ENCODE measurements at places on chromosomes 7 and 10.
A peak's percentile ranks its signal among the peaks of the same experiment; 100 is the strongest.

DNA sequence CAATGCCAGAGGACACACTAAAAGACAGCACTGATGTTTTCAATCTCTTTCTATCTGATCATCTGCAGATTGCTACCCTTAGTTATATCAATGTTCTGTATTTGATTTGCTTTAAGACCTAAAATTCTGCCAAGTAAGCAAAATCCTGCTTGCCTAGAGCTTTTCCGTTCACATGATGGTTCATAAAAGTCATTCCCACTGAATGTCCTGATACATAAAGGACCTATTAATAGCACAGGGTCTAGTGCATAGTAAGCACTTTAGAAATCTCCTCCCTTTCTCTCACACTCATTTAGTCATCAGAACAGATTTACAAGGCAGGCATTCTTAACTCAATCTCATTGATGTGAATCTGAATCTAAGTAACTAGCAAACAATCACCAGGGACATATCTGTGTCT is 68.8 kb downstream of the PCGF5 start:
- DNase-seq, result no peak

GRCh38 chr10:132593389-132593788 is 55.8 kb downstream of the INPP5A start:
- peak; percentile 20 for DNase-seq

GRCh38 chr7:141208539-141208938 is 134.7 kb downstream of the TMEM178B start:
- no peak for DNase-seq

- DNase-seq, result no peak
Measured at GRCh38 chr7:71171476-71171875, 39.5 kb downstream of the GALNT17 start.

GRCh38 chr10:74244097-74244685 is 93.2 kb downstream of the ADK start:
- DNase-seq, result peak; percentile 74

- no peak for DNase-seq
Measured at GRCh38 chr7:4784799-4785198, 9.4 kb downstream of the AP5Z1 start.

DNA sequence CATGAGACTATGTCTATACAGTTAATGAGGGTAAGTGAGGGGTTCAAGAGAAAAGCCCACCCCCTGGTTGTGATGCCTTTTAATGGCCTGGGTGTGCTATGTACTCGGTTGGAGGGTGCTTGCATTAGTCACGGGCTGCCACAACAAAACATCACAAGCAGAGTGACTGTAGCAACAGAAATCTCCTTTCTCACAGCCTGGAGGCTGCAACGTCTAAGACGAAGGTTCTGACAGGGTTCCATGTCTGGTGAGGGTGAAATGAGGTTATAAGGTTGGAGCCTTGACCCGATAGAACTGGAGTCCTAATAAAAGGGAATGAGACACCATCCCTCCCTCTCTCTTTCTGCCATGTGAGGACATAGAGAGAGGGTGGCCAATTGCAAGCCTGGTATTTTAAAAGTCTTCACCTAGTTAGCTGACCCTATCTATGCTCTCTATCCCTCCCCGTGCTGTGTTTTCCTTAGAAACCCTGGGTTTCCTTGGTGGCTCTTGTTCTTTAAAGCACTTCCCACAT is 126.0 kb upstream of the GDF10 start:
- DNase-seq, result no peak

DNA sequence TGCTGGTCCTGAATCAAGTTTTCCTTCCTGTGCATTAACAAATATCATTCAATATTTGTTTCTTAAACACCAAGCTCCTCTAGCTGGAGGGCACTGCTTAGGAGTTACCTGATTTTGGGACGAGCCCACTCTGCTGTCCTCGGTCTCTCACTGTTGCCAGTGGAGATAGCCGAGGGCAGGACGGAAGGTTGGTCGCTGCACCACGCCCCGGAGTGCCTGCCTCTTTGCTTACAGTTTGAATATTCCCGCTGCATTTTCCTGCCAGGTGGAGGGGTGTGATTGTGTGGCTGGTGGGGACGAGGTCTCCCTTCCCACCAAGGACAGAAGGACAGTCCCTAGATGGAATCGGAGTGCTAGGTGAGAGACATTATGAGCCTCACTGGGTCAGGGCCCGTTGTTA is 201.5 kb downstream of the DNAJB6 start:
- DNase-seq, result no peak

DNA sequence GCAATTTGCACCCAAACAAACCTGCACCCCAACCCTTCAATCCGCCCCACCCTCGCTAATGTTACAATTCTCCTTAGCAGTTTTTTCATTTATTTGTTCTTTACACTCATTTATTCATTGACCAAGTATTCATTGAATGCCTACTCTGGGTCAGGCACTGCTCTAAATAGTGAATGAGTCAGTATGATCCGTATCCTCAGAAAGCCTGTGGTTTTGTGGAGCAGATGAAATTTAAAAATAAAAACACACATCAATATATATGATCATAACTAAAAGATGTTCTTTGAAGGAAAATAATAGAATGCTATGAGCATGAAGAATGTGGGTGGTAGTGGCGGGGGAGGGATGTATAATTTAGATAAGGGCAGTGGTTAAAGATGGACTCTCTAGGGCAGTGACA is 13.3 kb downstream of the IFIT5 start:
- peak; percentile 86 for DNase-seq

DNA sequence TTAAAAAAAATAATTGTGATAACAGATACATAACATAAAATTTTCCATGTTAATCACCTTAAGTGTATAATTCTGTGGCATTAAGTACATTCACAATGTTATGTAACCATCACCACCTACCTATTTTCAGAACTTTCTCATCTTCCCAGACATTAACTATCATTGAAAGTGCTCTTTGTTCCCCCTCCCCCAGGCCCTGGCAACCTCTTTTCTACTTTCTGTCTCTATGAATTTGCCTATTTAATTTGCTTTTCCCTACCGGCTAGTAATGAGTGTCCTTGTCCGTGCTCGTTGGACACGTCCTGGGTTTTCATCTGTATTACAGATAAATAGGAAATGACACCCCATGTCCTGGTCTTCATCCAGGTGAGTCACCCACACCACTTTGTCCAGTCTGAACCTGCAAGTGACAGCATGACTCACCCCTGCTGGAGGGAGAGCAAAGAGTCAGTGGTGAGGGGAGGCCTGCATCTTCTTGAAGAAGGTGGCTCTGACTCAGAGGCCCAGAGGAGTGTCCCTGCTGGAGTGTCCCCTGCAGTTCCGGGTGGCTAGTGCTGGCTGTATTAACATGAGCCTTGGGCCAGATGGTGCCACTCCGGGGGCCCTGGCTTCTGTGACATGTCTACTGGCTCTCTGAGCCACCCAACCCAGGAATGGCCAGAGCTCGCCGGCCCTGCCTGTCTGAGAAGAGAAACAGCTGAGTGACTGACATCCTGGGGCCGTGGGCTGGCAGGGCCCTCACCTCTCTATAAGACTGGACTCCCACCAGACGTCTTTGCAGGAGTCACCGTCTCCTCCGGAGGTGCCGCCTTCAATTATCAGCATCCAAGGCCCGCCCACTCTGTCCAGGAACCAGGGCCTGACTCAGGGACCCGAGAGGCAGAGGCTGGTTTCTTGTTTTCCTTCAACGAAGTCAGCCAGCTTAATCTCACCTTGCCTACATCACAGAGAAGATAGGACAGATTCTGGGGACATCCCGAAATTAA is 503.2 kb upstream of the MKI67 start:
- no peak for DNase-seq

GRCh38 chr10:86287110-86287793 is 79.3 kb downstream of the GRID1 start:
- DNase-seq, result no peak

DNA sequence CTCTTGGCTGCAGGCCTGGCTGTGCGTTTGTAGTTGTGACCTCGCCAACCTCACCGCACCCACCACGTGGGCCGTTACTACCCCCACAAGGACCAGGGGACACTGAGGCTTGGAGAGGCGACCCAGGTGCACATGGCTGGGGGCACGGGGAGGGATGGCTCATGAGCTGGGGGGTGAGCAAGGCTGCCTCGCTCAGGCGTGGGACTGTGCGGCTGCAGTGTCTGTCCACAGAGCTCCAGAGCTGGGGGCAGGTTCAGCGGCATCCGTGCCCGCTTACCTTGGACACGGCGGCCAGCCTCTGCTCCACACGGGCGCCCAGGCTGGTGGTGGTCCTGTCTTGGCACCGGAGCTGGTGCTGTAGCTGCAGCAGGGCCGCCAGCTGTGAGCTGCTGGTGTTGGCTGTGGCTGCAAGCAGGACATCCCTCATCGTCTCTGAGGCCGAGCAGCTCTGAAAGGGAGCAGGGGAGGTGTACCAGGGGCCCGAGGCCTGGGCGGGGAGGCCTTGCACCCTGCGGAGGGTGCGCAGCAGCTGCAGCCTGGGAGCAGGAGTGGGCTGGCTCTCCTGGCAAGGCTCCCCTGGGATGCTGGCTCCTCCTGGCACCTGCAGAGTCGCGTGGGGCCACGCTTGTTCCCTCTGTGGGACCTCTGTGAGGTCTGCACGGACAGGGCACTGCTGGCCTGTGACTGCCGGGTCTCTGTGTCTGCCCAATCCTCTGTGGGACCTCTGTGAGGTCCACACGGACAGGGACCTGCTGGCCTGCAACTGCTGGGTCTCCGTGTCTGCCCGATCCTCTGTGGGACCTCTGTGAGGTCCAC is 60.0 kb upstream of the NKX6-2 start:
- DNase-seq, result no peak

Measured in astrocyte of the spinal cord (primary cell).